ENCODE measurements at places on chromosomes 7 and 10.

GRCh38 chr7:140640060-140640637 lies 464 bp downstream of the DENND2A start:
- DNase-seq, result no peak

- no peak for DNase-seq
These were observed 109.3 kb downstream of the RTKN2 start for GRCh38 chr10:62159351-62159750.

- no peak for DNase-seq
These were observed 2.7 kb upstream of the C7orf25 start for GRCh38 chr7:42914421-42915045.

DNA sequence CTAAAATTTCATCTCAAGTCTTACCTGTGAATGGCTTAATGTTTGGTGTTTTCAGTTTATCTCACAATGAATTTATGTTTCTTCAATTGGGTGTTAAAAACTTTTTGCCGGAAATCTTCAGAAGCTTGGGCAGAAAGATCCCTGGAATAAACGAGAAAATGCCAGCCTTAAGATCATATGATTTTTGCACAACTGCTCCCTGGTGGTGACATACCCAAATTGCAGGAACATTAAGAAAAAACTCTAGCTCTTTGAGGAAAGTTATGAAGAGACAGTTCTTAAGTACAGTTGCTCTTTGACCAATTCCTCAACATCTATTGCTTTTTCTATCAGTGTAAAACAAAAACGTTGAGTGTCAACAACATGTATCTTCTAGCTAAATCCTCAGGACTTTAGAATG lies 48.2 kb upstream of the CREB5 start:
- DNase-seq, result no peak

DNA sequence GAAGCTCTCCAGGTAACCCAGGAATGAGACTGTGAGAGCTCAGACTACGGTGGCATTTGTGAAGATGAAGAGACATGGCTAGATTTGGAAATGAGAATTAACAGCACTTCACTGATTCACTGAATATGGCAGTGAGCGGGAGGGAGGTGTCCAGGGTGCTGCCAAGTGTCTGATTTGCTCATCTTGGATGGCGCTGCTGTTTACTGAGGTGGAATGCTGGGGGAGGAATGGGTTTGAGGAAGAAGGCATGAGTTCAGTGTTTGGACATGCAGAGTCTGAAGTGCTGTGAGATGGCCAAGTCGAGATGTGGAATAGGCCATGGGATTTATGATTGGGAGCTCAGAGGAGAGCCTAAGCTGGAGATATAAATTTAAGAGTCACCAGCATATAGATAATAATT lies 437.1 kb upstream of the NPVF start:
- DNase-seq, result no peak

GRCh38 chr7:343227-343822 lies 53.4 kb downstream of the FOXL3 start:
- no peak for DNase-seq
